NCI-H187 (cell line): ENCODE measurements at places on chromosomes 12 and 14.

- DNase-seq: no peak
Observed at GRCh38 chr14:37165794-37166193, 6.6 kb downstream of the SLC25A21 start.

DNA sequence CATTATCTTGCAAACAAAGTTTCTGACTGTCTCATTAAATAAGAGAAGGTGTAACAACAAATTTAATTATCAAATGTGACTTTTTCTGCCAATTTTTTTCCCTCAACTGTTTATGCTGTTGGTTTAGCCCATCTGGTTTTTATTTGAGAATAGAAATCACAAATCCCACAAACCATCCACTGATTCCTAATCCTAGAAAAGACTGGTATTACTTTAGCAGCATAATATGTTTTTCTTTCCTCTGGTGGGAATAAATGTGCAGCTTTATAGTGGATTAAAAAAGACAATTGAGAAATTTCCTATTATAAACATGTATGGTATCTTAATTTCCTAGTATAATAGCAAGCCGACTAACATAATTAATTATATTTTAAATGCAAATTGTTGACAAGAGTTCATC is 257.9 kb upstream of the FOXN3 start:
- DNase-seq: no peak

GRCh38 chr14:85463512-85463911 is 66.4 kb upstream of the FLRT2 start:
- DNase-seq: peak; percentile 40

DNA sequence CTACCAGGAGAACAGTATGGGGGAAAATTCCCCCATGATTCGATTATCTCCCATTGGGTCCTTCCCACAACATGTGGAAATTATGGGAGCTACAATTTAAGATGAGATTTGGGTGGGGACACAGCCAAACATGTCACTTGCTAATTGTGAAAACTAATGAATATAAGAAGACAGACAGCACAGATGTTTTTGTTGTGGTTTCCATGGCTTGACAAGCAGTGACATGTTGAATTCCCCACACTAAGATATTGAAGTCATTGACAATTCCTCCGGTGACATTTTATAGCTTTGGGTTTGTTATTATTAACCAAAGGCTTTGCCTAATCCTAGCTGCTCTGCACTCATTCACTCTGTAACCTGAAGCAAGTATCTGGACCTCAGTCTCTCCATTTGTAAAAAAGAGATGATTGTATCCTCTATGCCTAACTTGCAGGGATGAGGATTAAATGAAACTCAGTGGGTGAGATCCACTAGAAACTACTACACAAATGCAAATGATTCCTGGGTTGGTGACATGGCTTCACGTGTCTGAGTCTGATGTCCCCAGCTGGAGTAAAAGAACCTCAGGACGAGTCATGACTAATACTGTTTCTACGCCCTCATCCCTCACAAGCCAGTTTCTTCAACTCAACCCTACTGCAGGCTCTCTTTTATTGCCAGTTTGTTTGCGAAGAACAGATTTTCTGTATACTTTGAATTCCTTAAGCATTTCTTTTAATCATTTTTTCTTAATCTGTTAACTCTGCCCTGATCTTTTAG is 71.6 kb downstream of the ASCL1 start:
- DNase-seq: peak; percentile 20

GRCh38 chr14:89509891-89510290 is 92.9 kb upstream of the FOXN3 start:
- no peak for DNase-seq

DNA sequence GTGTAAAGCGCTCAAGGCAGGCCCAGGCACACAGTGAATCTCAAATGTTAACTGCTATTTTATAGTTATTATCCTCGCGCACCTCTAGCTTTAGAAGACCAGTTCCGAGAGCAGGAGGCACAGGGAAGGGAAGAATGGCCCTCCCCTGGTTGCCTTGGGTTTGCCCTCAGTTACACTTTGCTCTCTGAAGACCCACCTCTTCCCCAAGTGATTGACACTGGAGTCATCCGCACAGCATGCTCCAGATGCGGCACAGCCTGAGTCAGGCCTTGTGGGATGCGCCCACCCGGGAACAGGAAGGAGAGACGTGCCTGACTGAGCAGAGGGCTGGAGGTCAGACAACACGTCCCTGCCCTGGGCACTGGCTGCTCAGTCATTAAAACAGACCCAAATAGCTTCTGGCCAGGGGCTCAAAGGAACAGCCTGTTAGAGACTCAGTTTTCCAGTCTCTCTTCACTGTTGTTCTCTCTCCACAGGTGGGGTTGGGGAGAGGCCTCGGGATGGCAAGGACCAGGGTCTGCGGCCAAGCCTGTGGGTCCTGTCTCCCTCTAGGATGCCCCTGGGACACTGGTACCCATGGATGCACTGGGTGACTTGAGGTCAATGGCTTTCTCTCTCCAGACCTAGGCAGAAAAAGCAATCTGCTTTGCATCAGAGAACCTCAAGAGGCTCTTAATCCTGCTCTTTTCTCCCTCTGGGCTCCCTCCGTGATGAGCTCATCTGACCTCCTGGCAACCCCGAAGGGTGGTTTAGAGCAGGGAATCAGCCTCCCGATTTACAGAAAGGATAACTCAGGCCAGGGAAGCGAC is 13.6 kb upstream of the MLXIP start:
- peak; percentile 83 for DNase-seq

- no peak for DNase-seq
Observed at GRCh38 chr12:67323007-67323406, 53.8 kb downstream of the CAND1 start.
